Lower leg skin (tissue), 4 donors: ENCODE measurements at places on chromosomes 4 and X.

DNA sequence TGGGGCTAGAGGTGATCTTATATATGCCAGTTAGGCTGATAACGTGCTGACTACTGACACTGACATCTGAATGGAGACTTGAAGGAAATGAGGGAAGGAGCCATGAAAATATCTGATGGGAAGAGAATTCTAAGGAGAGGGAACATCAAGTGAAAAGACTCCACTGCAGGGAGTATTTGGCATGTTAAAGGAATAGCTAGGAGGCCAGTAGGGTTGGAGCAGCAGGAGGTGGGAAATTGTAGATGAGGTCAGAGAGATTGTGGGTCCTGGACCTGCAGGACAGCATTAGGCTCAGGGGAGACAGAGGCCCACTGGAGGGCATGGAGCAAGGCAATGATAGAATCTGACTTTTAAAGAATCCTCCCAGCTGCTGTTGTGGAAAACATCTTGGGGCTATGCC lies 55.8 kb upstream of the NSUN7 start:
- no peak for DNase-seq

GRCh38 chrX:10189317-10190268 lies 32.8 kb downstream of the CLCN4 start:
- peak; percentile 62 for DNase-seq

DNA sequence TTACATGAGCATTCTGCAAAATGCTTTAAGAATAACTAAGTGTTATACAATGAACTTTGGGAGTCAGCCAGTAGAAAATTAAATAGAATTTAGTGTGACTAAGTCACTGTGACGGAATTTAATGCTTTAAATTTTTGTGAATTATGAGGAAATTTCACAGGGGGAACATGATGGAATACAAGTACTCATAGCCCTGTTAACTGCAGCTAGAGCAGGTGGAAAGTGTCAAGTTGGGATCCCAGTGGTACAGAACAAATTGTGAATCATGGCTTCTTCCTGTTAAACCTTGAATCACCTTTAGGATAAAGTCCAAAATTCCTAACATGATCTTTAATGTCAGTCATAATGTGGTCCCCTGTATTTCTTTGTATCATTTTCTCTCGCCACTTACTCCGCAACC lies 212.2 kb upstream of the CENPE start:
- DNase-seq: no peak

DNA sequence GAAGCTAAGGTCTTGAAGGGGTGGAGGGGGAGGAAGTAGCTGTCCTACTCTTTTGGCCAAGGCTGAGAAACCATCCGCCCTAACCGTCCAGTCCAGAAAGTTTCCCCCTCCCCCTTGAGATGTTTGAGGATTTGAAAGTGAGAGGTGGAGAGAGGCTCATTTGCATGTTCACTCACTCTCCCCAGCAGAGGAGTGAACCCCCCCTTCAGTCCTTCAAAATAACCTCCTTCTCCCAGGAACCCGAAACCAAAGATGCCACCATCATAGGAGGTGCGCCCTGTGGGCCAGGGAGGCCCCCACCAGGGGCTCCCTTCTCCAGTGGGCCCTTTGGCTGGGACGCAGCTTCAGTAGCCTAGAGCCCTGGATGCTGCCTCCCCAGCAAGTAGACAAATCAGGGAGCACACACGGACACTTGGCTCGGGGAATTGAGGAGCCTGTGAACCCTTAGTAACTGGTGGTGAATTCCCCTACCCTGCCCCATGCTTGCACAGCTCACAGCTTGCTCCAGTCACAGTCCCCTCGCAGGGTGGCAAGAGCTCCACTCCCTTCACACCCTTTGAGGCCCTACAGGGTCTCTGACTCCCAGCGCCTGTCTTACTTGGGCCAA lies 25.6 kb downstream of the ELF4 start:
- DNase-seq: no peak

GRCh38 chr4:103075894-103076746 lies 441 bp downstream of the SLC9B2 start:
- peak; percentile 92 for DNase-seq

- no peak for DNase-seq
These were observed 141.1 kb downstream of the CRLF2 start for GRCh38 chrX:1071351-1071750.

DNA sequence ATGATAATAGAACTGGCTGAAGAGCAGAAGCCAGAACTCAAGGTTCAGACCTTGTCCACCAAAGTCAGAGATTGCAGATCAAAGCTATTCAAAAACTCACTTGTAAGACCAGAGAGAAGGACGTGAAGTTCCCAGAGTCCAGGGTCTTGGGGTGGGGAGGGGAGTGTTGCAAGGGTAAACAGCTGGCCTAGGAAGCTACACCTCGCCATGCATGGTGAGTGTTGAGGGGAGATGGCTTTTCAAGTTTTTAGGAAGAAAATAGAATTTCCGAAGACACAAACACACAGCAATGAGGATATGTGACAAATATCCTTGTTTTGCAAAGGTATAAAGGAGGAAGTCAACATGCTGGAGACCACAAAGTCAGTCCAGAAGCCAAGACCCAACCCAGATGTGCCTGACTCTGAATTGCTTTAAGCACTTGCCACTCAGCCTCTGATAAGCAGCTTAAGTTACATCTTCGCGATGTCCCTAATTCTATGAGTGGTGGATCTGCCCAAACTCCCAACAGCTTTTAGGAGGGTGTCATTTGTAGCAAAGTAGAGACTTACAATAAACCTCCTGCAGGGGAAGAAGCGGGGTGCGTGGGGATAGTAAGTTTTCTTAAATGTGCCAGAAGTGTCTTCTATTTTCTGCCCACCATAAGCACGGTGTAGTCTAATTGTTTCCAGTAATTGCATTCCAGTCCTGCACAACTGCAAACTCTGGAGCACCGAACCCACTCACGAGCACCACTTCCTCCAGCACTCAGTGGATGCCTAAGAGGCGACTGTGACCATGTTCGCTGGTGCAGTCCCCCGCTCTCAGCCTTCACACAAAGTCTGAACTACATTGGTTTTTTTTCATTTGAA lies 26.5 kb downstream of the HAND2 start:
- no peak for DNase-seq

DNA sequence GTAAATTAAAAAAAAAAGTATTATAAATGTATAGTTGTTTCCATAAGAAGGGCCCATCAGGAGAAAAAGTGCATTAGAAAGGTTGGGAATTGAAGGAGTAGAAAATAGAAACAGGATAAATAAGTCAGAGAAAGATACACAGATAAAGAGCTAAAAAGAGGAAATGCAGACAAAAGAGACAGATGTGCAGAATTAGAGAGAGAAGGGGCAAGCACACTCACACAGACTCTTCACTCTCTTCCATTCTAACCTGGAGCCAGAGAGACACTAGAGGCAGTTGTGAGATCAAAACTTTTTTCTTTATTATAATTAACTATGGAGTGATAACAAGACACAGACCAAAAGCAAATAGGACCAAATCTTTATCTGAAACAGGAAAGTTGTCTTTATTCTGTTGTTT lies 134.1 kb downstream of the CEP135 start:
- no peak for DNase-seq

DNA sequence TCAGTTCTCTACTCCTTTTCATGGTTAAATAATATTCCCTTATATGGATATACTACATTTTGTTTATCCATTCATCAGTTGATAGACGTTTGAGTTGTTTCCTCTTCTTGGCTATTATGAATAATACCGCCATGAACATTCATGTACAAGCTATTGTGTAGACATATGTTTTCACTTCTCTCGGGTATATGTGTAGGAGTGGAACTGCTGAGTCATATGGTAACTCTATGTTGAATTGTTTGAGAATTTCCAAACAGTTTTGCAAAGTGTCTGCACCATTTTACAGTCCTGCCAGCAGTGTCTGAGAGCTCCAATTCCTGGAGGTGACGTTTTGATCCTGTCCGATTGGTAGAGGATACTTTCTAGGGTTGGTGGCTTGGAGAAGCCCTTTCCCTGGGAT lies 23.6 kb downstream of the PLAC1 start:
- DNase-seq: no peak

GRCh38 chr4:27149541-27150212 lies 289.0 kb downstream of the STIM2 start:
- no peak for DNase-seq

GRCh38 chr4:116272336-116272735 lies 813.0 kb downstream of the TRAM1L1 start:
- no peak for DNase-seq

- DNase-seq: no peak
These were observed 12.2 kb downstream of the NOCT start for GRCh38 chr4:139027776-139028175.

GRCh38 chrX:153158319-153158718 lies 20.8 kb upstream of the MAGEA1 start:
- DNase-seq: no peak

DNA sequence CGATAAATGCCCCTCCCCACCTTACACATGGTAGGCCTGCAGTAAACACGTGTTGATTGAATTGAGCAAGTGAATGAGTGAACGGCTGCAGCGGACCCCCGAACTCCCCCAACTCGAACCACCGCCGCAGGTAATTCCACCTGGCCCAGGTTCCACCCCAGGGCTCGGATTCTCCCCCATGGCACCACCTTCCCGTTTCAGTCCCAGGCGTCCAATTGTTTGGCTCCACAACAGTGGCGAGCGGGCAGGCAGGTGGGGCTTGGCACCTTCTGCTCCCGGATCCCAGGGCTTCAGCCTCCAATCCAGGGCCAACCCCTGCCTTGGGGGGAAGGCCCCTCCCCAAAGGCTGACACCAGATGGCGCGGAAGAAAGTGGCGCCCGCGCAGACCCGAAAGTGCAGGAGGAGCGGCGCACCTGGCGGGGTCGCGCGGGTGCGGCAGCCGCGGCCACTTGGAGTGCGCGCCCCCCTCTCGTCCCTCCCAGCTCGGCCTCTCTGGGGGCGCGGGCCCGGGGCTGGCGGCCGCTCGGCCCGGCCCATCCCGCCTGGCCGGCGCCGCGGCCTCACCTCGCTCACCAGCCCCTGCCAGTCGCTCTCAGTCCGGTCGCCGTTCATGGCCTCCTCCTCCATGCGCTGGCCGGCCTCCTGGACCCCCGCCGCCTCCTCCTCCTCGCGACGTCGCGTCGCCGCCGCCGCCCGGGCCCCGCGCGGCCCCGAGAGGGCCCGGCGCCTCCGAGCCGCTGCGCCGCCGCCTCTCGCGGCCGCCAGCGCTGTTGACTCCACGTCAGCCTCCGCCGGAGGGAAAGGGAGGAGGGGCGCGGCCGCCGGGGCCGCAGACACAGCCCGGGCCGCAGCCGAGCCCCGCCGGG lies at the start of gene CCDC149:
TSS of gene CCDC149 (minus strand) at position 791 of the 867 bp plus-strand sequence. CDS start at position 613, 178 bp downstream.
- DNase-seq: peak; percentile 89

DNA sequence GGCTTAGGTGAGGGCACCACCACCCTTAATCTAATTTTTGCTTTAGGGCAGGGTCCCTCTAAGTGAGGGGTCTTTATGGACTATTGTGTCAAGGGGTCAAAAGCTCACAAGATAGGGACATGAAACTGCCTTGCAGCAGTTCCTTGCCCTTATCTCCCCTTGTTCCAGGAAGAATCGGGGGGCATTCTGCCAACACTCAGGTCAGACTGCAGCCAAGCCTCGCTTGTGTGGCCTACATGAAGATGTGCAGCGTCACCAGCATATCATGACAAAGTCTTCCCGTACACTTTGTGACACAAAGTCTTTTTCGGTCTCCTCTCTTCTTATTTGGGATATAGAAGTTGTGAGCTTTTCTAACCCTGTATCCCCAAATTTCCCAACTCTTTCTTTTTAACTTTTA lies 17.5 kb upstream of the USP9X start:
- DNase-seq: no peak

- no peak for DNase-seq
These were observed 3.6 kb upstream of the LEF1 start for GRCh38 chr4:108172231-108172752.

DNA sequence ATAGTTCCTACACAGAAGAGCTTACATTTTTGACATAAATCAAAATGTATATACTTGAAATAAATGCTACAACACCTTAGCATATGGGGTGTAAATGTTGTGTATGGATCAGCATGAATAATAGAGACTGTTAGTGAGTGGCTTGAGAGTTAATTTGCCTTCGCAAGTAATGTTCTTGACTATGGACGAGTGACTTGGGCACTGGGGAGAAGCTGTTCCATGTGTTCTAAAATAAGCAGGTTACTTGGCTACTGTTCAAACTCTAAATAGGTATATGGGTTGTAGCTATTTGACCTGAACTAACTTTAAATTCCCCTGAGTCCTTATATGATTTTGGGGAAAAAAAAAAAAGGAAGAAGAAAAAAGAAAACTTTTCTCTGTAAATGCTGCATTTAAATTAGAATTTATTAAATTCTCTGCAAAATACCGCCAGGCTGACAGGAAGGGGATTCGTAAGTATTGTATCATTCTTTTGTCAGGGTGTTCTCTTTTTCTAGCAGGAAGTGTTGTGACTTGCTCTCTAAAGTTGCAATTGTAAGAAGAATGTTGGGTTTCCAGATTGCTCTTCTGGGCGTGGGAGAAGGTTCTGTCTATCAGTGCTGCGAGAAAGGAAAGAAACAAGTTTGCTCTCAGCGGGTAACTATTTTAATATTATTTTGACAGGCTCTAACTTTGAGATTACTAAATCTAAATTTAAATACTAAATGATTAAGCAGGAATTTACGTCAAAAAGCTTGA lies 32.2 kb downstream of the PLS3 start:
- DNase-seq: no peak

DNA sequence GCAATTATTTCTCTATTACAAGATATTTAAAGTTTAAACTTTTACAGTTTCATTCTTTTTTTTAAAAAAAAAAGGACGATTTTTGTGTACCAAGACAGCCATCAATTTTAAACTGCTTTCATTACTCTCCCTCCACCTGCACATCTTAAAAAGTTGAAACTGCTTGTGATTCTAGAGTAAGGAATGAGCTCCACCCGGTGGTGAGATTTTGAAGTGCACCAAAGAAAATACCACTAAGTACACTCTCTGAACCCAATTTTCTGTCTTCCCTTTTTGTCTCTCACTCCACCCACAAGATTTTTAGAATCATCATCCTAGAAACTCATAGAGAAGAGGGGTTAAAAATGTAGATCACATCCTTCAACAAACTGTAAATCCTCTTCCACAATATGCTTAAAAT lies 91.3 kb upstream of the WDR44 start:
- DNase-seq: peak; percentile 45

DNA sequence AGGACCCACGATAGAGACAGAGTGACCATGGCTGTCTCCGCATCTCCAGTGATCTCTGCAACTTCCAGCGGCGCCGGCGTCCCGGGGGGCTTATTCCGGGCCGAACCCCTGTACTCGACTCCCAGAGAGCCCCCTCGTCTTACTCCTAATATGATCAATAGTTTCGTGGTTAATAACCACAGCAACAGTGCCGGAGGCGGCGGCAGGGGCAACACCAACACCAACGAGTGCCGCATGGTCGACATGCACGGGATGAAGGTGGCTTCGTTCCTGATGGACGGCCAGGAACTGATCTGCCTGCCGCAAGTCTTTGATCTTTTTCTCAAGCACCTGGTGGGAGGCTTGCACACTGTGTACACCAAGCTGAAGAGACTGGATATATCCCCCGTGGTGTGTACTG lies 343 bp downstream of the DACH2 start:
- DNase-seq: peak; percentile 81

GRCh38 chr4:6914448-6914847 lies 4.8 kb downstream of the TBC1D14 start:
- DNase-seq: no peak

DNA sequence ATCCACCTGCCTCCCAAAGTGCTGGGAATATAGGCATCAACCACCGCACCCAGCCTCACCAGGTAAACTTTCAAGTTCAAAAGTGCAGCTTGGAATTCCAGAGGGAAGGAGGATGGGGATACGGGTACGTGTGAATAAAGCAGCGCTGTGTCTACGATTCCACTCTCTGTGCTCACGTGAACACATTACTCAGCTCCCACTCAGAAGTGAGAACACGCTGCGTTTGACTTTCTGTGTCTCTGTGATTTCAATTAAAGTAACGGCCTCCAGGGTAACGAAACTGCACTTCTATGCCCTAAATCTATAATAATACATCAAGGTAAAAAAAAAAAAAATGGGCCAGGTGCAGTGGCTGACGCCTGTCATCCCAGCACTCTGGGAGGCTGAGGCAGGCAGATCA lies 8.4 kb upstream of the ASMT start:
- DNase-seq: no peak
